ENCODE measurements at places on chromosomes 4 and X.

DNA sequence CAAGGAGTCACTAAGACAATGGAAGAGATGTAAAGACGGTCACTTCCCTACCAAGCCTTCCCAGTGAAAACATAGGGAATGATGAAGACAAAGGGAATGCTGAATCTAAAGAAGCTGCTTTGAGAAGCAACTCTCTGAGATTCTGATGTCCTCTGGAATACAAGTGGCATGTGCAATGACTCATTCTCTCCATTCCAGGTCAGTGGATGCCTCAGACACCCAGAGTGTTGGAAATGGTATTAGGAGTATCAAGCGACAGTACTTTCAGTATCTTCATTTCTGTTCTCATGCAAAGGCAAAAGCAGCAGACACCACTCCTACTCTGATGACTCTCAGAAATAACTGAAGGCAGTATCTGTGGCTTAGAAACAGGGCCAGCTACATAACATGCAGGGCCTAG, 102.6 kb downstream of the FSTL5 start:
- no peak for DNase-seq

GRCh38 chr4:72744103-72744725, 175.2 kb upstream of the ADAMTS3 start:
- no peak for DNase-seq

GRCh38 chr4:86664959-86665358, 70.8 kb downstream of the PTPN13 start:
- no peak for DNase-seq

- DNase-seq: no peak
Observed at GRCh38 chr4:114012749-114013148, 33.3 kb upstream of the ARSJ start.

DNA sequence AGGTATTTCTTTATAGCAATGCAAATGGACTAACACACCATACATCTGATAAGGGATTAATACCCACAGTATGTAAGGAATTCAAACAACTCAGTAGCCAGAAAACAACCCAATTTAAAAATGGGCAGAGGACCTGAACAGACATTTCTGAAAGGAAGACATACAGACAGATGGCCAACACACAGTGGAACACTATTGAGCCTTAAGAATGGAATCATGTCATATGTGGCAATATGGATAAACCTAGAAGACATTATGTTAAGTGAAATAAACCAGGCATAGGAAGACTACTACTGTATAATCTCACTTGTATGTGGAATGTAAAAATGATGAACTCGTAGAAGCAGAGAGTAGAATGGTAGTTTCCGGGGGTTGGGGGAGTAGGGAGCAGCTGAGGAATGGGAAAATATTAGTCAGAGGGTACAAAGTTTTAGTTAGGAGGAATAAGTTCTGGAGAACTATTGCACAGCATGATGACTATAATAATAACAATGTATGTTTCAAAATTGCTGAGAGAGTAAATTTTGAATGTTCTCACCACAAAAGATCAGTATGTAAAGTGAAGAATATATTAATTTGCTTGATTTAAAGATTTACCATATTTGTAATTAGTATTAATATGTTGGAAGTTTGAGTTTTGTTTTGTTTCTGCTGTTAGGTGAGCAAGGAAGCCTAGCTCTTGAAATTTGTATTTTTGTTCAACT, 25.2 kb downstream of the WDR44 start:
- DNase-seq: no peak

- DNase-seq: no peak
Observed at GRCh38 chr4:60619531-60620305, 580.4 kb upstream of the ADGRL3 start.

DNA sequence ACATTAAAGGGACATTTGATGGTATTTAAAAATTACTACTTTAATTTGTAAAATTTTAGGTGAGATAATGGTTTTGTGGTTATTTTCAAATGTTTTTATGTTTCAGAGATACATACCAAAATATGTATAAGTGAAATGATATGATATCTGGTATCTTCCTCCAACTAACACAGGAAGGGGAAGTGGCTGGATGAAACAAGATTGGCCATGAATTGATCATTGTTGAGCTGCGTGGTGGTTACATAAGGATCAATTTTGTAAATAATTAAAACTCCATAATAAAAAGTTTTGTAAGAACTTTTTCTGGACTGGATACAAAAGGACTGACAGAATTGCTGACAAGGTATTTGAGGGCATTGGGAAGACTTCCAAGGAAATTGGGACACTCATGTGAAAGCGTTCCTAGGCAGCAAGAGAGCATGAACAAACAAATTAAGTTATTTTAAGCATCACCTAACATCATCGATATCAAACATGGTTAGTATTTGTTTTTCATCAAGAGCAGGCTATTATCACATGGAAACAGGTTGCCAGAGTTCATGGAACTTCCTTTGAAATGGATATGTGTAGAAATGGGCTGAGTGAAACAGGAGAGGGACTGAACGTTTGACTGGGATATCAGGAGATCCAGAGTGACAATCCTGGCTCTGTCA, 4.4 kb upstream of the PGM2 start:
- DNase-seq: no peak

- DNase-seq: no peak
Observed at GRCh38 chr4:40170588-40170987, 26.2 kb upstream of the RHOH start.

GRCh38 chr4:7324651-7325121, 110.0 kb downstream of the PSAPL1 start:
- no peak for DNase-seq

- DNase-seq: no peak
Observed at GRCh38 chr4:155805016-155805415, 46.2 kb downstream of the GUCY1B1 start.

GRCh38 chr4:103244251-103244650, 46.1 kb upstream of the CENPE start:
- DNase-seq: no peak

- no peak for DNase-seq
Observed at GRCh38 chrX:75156531-75156945, 455 bp upstream of the ABCB7 start.

- no peak for DNase-seq
Observed at GRCh38 chr4:101102114-101102742, 245.1 kb downstream of the PPP3CA start.

DNA sequence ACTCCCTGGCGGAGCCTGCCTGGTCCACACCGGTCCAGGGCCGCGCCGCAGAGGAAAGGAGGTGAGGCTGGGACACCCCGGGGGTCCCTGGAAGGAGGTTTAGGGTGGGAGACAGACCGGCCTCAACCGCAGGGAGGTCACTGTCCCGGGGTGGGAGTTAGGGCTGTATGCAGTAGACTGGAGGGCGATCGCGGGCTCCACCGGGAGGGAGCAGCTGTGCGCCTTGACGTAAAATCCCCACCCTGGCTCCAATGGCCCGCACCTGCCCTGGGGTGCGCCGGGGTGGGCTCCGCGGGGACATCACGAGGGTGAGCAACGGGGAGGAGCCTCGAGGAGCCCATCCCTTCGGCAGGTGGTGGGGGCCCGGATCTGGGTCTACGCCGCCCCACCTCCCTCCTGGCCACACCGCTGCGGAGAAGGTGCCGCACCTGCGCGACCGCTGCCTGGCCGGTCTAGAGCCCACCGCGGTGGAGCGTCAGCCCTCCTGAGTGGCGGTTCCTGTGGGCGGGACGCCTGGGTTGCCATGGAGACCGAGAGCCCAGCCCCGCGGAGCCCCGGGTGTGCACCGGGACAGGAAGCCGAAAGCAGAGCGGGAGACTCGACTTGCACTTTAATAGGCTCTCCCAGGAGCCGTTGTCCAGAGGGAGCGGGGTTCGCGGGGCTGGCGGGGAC, 105.1 kb downstream of the ADRA2C start:
- DNase-seq: no peak

- DNase-seq: no peak
Observed at GRCh38 chrX:130216320-130216719, 44.6 kb downstream of the RAB33A start.

GRCh38 chr4:37678624-37679023, 7.6 kb downstream of the RELL1 start:
- DNase-seq: no peak

DNA sequence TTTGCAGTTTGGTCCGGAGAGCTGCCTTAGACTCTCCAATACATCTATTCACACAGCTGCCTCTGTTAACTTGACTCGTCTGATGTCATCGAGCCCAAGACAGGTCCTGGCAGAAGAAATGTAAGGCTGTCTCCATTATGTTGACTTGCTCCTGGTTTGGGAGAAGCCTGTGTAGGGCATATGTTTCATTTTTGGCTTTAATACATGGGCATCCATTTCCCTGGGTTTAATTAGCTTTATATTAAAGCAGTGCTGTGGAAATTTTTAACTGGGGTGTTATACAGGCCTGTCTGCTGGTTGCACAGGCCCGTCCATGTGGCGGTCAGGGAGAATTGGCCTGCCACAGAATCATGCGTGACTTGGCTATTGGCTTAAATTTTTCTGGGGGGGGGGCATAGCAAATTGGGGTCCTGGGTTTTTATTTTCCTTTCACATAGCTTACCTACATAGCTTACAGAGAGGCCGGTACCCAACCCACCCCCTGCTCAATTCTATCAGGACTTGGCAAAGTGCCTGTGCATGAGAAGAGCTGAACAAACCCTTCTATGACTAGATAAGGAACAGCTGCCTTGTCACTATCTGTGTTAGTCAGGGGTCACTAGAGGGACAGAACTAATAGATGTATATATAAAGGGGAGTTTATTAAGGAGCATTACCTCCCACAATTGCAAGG, 123.5 kb upstream of the WDR1 start:
- DNase-seq: peak; percentile 5

DNA sequence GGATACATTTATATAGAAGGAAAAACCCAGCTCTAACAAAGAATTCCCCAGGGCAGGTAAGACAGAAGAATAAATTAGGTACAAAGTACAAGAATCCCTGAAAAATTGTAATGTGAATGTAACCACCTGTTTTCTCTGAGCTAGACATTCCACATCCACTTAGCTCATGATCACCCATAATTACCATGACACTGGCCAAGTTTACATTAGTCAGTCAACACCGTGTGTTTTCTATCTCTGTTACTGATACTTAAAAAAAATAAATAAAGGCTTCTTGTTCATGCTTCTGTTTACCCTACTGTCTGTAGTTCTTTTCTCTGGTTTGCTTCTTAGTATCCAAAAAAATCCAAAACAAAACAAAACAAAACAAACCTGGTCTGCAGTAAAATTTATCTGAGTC, 66.0 kb downstream of the CBLL2 start:
- DNase-seq: no peak

DNA sequence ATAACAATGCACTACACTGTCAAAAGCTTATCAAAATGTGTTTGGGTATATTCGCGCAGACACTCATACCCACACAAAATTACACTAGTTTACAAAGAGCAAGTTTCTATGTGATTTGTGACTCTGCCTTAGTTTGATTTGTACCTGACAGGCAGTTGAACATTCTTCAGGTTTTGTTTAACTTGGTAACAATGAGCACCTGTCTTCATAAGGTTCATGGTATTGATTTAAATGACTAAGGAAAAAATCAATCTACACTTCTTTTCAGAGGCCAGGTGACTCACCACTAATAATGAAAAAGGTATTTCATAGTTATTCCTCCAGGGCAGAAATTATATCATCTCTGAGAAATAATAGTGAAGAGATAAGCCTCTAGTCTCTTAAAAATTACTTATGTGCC, 1114.6 kb upstream of the AGA start:
- no peak for DNase-seq

- DNase-seq: no peak
Observed at GRCh38 chrX:66635360-66635759, 3.5 kb downstream of the EDA2R start.

DNA sequence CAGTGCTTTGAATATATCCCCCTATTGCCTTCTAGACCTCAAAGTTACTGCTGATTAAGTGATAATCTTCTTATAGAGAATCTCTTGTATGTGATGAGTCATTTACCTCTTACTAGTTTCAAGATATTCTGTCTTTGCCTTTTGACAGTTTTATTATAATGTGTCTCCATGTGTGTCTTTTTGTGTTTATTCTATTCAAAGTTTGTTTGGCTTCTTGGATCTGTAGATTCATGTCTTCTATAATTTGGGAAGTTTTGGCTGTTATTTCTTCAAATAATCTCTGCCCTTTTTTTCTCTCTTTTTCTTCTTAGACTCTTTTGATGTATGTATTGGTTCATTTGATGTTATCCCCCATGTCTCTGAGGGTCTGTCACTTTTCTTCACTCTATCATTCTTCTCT, 915.7 kb upstream of the GRIA3 start:
- no peak for DNase-seq

DNA sequence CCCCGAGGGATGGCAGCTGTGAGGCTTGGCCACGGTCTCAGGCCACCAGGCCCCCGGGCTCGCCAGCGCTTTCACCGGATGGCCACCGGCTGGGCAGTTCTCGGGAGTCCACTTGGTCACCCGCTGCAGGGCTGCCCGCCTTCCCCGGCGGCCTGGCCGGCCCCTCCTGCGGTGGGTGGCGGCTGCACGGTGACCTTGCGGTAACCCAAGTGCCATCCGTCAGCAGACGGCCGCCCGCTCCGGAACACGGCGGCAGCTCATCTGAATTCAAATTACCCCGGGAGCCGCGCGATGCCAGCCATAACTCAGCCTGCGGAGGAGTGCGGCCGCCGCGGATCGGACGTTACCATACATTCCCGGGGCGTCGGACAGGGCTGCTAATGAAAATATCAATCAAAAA, 60.7 kb downstream of the FAM53A start:
- no peak for DNase-seq

GRCh38 chr4:121199742-121200561, 35.8 kb upstream of the TNIP3 start:
- no peak for DNase-seq

- no peak for DNase-seq
Observed at GRCh38 chr4:87574996-87575395, 33.3 kb upstream of the DSPP start.

DNA sequence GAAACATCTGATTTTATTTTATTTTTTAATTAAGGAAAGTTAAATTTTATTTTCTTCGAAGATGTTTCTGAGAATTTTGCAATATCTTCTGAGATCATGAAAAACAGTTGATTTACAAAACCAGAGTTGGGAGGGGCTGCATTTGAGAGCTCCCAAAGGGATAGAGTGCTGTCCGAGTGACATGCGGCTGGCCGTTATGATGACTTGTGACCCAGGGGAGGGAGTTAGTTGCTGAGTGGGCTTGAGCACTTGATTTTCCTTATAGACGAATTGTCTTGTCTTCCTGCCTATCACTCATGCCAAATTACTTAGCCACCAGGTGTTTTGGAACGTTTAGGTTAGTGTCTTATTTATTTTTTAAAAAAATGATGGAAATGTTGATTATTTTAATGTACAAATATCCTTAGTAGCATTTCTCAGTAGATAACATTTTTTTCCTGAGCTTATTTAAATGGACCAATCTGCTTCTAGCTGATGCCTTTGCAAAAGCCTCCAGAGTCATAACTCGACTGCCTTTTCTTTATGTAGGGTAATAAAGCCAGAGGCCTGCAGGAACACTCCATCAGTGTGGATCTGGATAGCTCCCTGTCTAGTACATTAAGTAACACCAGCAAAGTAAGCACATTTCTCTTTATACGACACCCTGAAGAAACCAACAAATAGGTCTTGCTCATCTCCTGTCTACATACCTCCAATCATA, 85.2 kb downstream of the PTTG2 start:
- no peak for DNase-seq

GRCh38 chr4:1783015-1783414, 10.1 kb upstream of the FGFR3 start:
- no peak for DNase-seq
